ENCODE measurements at places on chromosomes 1 and 21.

GRCh38 chr21:45252448-45252925 is 35.2 kb downstream of the POFUT2 start:
- DNase-seq, result no peak

GRCh38 chr1:59682396-59683080 is 132.2 kb upstream of the HOOK1 start:
- DNase-seq, result no peak

DNA sequence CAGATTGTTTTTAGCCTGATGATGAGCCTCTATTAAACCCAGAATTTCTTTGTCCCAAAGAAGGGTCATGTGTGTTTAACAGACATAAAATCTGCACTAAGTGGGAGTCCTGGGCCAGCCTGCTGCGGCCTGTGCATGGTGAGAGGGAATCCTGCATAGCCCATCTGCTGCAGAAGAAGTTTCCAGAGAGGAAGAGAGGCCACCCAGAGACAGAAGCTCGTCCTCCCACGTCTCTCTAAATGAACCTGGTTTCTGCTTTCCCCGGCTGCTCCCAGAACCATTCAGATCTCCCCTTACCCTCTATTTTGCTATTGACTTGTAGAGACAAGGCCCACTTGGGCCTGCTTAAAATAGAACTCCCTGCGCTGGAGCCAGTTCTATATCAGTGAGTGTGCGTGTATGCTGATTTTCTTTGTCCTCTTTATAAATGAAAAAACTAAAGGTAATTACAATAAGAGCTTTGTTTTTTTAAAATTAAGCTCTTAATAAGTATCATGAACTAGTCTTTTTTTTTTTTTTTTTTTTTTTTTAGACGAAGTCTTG is 142.8 kb upstream of the RAB4A start:
- no peak for DNase-seq

DNA sequence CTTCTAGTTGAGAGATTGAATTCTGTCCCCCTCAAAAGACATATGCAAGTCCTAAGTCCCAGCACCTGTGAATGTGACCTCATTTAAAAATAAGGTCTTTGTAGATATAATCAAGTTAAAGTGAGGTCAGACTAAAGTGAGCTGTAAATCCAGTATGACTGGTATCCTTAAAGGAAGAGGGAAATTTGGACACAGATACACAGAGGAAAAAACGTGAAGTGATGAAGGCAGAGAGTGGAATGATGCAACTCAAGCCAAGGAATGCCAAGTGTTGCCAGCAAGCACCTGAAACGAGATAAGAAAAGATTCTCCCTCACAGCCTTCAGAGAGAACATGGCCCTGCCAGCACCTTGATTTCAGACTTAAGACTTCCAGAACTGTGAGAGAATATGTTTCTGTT is 444.7 kb upstream of the VAMP3 start:
- no peak for DNase-seq

- peak; percentile 89 for DNase-seq
Measured at GRCh38 chr1:67735806-67736627, 51.0 kb downstream of the GADD45A start.

- no peak for DNase-seq
Measured at GRCh38 chr1:164861632-164862031, 302.6 kb downstream of the PBX1 start.

DNA sequence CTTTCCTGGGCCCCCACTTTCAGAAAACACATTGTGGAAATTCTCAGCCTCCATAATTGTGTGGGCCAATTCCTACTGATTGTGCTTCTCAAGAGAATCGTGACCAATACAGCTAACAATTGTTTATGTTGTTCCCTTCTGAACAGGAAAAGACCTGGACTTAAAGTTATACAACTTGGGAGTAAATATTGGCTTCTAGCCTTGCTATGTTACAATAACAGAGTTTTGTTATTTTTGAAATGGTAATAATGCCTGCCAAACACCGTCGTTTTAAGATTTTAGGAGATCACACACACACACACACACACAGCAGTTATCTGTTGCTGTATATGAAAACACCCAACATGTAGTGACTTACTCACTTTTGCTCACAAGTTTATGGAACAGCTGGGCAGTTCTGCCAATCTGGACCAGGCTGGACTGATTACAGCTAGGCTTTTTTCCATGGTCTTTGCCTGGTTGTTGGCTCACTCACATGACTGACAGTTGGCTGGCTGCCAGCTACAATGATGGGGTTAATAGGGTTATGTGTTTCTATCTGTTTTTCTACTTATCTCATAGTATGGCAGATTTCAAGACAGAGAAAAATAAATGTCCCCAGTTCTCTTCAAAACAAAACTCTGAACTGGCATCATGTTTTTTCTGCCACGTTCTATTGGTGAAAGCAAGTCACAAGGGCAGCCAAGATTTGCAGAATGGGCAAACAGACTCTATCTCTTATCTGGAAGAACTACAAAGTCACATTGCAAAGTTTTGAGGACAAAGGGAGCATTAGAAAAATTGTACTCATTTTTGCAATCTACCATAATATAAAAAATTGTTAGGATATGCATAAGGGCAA is 447.5 kb downstream of the NEGR1 start:
- DNase-seq, result no peak

DNA sequence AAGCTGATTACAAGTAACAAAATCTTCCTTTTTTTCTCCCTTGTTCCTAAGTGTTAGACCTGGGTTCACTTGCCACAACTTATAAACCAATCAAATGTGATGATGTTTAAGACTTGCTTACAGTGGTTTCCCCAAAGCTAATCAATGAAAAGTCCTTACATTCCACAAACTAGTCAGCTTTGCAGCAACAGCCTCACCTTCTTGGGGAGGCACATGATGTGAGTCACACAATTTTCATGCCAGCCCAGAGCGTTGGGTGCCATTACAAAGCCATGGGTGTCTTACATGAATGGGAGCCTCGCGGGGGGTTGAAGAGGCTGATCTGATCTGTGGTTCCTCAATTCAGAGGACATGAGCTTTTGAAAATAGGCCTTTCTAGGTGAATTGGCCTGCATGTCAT is 91.6 kb upstream of the UBE2U start:
- peak; percentile 16 for DNase-seq

GRCh38 chr1:56200896-56201295 is 378.5 kb downstream of the PLPP3 start:
- DNase-seq, result no peak

- no peak for DNase-seq
Measured at GRCh38 chr1:15639262-15639661, 22.0 kb downstream of the DDI2 start.

Measured in COLO829 (cell line).